Nasal cavity respiratory epithelium epithelial cell of viscerocranial mucosa (primary cell): ENCODE measurements at places on chromosomes 5 and 9. TPM values are rescaled to one million over a fixed set of nuclear protein-coding genes. Genes with fewer than 3 reads are reported as not detected.

ARSI gene
- 8.2 and 37.1 TPM in 2 replicates for total RNA-seq

SLC34A1 gene
- total RNA-seq: 0.14 TPM in 1 of 2 replicates, not detected in the other

KIAA0825 gene
- total RNA-seq: 1.0 and 3.4 TPM in 2 replicates

UCK1 gene
- 20.5 and 21.4 TPM in 2 replicates for total RNA-seq

GABRG2 gene
- total RNA-seq: not detected in 2 replicates

DNAJC18 gene
- total RNA-seq: 1.4 and 3.8 TPM in 2 replicates

CCL21 gene
- total RNA-seq: not detected in 2 replicates

DHFR gene
- 1.4 and 4.0 TPM in 2 replicates for total RNA-seq

FOXD4L4 gene
- total RNA-seq: 0.34 and 0.43 TPM in 2 replicates

NR4A3 gene
- under 0.01 TPM in 2 replicates for total RNA-seq

EIF4E1B gene
- not detected in 2 replicates for total RNA-seq

SLC36A3 gene
- total RNA-seq: not detected in 2 replicates

SMIM23 gene
- total RNA-seq: not detected in 2 replicates

SPATA31E1 gene
- not detected in 2 replicates for total RNA-seq

ARL14EPL gene
- total RNA-seq: not detected in 2 replicates

C6 gene
- total RNA-seq: not detected in 2 replicates

IFNA4 gene
- total RNA-seq: not detected in 2 replicates

C7 gene
- 0.14 TPM in 1 of 2 replicates, not detected in the other for total RNA-seq

CSF2 gene
- 0.50 TPM in 1 of 2 replicates, not detected in the other for total RNA-seq

ZBED3 gene
- total RNA-seq: 0.68 and 1.3 TPM in 2 replicates

TAF11L5 gene
- total RNA-seq: not detected in 2 replicates
